Epithelial cell of esophagus (primary cell): ENCODE measurements at places on chromosomes 7 and 10.
A peak's percentile ranks its signal among the peaks of the same experiment; 100 is the strongest.

- DNase-seq: no peak
Measured at GRCh38 chr10:97740613-97741012, 3.7 kb downstream of the ZFYVE27 start.

DNA sequence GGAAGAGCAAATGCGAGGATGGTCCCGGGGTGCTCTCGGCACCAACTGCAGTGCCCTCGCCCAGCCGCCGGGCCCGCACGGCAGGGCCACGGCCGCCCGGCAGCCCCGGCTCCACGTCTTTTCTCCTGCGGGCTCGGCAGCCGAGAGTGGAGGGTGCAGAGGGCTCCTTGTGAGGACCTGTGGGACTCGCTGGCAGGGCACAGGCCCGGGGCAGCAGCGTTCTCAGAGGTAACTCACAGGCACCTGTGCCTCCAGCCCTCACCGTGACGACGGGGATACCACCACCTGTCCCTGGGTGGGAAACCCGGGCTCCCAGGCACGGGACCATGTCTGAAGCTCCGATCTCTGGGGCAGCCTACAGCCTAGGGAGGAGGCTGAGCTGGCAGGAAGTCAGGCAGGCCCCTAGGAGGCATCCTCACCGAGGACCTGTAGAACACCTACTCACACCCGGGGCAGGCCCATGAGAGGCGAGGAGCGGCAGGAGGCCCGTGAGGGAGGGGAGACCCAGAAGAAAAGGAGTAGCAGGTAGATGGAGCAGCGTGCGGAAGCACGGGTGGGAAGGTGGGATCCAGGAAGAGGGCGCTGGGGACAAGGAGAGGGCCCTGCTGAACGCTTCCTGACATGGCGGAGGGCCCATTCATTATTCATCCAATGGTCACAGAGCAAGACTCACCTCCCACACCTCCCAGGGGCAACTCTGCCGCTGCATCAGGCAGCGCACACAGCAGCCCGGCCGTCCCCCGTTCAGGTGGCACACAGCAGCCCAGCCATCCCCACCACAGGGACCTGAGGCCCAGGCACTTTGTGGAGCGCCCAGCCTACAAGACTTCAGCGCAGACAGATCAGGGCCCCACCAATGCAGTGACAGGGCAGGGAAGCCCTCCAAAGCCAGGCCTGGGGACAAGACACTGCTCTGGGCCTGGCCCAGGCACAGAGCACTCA lies 244.9 kb downstream of the MAD1L1 start:
- no peak for DNase-seq

DNA sequence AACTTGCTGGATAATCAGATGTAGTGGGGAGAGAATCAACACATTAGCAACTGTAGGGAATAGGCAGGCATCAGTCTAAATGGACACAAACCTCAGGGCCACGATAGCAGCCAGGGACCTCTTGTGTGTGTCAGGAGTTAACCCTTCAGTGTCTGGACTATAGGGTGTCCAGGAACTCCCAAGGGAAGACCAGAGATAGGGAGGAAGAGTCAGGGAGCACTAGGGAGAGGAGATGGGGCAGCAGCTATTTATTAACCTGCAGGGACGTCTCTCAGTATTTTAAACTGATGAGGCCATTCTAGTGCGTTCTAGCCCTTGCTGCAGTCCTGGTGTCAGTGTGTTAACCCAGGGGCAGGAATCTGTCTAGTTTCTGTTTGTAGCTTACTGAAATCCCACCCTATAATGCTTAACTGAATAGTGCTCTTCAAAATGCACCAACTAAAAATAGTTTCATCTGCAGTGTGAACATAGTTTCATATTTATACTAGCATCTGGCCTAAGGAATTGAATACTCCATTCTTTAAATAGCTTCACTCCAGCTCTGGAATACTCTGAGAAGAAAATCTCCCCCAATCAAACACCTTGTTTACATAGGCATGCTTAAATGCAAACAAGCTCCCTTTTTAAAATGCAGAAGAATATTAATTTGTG lies 62.7 kb downstream of the ARID5B start:
- no peak for DNase-seq

DNA sequence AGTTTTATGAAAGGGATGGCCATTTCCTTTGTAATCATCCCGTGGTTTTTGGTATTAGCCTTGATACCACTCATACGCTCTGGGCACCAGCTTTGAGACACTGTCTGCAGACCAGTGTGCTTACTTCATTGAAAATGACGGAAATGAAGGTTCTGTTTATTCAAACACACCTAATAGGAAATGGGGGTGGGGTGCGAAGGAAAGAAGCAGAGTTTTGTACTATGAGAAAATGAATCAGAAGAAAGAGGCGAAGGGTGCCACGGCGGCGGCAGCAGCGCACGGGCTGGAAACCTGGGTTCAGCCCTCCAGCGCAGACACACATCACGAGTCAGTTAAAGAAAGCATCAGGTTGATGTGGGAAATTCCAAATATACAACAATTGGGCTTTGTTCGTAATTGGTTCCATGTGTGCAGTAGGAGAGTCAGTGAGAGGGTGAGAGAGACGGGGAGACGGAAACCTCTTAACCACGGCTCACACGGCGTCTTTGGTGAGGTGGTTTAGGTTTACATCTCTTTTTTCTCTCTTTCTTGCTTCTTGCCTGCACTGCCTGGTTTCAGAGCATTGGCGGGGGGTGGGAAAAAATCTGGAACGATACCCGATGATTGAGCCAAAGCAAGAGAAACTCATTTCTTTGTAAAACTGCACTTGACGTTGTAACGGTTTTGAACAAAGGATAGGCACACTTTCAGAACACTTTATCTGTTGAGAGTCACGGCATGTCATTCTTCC lies 321.2 kb downstream of the FRMD4A start:
- peak; percentile 60 for DNase-seq

- peak; percentile 86 for DNase-seq
Measured at GRCh38 chr10:84429926-84430520, 101.6 kb downstream of the CCSER2 start.

- peak; percentile 4 for DNase-seq
Measured at GRCh38 chr7:11261470-11261869, 287.8 kb downstream of the PHF14 start.

DNA sequence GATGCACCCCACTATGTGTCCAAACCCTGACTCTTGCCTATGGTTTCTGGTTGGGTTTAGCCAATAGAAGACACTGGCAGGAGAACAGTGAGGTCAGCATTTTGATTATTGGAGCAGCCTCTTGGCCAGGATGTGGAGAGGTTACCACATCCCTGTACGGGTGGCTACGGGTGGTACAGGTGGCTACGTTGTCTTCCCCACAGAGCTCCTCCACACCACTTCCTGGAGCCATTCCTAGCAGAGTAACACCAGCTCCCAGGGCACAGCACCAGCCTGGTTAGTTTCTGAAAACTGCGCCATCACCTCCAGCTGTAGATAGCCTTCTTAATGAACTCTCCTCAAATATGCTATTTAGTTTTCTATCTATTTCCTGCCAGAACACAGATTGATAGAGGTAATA lies 445.2 kb downstream of the INHBA start:
- no peak for DNase-seq

GRCh38 chr10:125021686-125022344 lies 79.9 kb downstream of the ZRANB1 start:
- no peak for DNase-seq

GRCh38 chr7:37234928-37235327 lies 213.7 kb downstream of the ELMO1 start:
- DNase-seq: peak; percentile 36

DNA sequence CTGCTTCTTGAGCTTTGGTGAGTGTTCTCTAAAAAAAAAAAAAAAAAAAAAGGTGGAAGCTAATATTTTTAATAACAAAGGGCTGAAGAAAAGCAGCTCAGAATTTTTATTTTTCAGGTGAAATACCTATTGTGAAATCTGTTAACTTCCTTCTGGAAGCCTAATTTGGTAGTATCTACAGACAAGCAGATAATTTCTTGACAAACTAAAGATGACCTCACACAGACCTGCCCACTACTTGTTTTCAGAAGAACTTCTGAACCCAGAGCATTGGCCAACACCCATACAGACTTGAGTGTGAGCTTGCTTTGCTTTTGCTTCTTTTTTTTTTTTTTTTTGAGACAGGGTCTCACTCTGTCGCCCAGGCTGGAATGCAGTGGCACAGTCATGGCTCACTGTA lies 31.2 kb downstream of the LRRC4 start:
- no peak for DNase-seq

DNA sequence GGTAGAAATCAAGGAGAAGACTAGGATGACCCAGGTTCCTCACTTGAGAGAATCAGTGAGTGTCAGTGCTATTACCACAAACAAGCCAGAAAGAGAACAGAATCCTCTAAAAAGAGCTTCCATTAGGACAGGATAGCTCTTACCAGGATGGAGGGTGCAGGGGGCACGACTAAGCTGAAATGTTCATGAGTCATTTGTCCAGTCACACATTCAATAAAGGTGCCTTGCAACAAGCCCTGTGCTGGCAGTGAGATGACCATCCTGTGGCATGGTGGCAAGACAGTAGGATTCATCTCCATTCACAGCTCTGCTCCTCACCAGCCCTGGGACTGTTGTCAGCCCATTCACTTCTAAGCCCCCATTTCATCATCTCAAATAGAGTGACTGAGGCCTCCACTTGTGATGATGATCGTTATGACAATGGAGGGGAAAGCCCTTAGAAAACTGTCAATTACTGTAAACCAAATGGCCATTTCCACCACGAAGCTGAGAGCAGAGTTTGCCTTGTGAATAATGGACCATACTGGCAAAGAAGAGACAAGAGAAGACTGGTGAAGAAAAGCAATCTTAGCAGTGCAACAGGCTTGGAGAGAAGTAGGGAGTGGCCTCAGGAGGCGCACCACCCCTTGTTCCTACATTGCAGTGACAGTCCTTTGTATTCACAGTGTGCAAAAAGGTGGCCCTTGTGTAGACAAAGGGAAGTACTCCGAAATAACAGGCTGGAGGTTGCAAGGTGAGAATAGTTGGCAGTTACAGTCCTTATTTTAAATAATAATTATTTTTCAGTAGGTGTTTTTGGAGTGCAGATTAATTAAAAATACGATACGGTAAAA lies 9.0 kb upstream of the WIPF3 start:
- no peak for DNase-seq

DNA sequence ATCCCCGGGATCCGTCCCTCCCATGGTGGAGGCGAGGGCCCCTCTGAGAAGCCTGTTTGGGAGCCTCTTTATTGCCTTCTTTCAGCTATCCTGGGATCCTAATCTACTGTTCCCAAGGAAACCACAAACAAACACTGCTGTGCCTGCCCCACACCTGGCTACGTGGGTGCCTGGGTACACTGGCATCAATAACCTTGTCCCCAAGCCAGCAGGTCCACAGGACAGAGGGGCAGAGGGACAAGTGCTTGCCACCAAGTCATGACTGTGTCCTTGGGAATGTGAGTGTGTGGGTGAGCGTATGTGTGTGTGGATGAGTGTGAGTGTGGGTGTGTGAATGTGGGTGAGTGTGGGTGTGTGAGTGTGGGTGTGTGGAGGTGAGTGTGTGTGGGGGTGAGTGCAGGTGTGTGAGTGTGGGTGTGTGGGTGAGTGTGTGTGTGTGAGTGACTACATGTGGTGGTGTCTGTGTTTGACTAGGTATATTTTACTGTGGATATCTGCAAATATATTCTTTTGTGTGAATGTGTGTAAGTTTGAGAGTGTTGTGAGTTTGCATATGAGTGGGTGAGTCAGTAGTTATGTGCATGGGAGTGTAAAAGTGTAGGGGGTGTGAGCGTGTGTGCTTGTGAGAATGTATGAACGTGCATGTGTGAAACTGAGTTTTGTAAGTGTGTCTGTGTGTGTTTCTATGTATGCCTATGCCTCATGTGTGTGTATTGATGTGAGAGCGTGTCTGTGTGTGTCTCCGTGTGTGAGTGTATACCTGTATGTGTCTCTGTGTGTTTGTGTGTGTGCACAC lies 96.1 kb downstream of the TNS3 start:
- DNase-seq: no peak

DNA sequence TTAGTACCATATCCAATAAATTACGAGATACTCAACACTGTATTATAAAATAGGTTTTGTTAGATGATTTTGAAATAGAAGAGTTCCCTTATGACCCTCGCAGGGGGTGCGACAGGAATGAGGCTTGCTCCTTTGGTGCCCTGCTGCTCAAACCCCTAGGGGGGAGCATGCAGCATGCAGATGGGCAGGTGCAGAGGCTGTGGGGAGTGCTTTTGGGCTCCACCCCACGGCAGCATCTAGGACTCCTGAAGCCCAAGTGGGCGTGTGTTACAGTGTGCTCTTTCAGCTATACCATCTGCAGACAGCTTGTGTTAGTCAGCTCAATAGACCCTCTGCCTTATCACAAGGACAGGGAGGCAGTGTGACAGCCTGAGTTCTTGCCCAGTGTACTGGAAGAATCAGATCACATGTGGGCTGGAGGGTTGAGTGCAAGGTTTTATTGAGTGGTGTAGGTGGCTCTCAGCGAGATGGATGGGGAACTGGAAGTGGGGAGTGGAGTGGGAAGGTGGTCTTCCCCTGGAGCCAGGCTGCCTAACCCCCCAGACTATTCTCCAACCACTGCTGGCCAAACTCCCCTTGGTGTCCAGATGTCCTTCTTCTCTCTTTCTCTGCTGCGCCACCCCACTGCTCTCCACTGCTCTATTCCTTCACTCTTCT lies 3.1 kb upstream of the MRC1 start:
- DNase-seq: peak; percentile 25

GRCh38 chr10:123788981-123789380 lies 102.6 kb downstream of the CPXM2 start:
- no peak for DNase-seq

GRCh38 chr10:35020481-35020880 lies 69.7 kb downstream of the CUL2 start:
- DNase-seq: no peak

GRCh38 chr7:30175180-30175579 lies 40.4 kb downstream of the MTURN start:
- DNase-seq: no peak

DNA sequence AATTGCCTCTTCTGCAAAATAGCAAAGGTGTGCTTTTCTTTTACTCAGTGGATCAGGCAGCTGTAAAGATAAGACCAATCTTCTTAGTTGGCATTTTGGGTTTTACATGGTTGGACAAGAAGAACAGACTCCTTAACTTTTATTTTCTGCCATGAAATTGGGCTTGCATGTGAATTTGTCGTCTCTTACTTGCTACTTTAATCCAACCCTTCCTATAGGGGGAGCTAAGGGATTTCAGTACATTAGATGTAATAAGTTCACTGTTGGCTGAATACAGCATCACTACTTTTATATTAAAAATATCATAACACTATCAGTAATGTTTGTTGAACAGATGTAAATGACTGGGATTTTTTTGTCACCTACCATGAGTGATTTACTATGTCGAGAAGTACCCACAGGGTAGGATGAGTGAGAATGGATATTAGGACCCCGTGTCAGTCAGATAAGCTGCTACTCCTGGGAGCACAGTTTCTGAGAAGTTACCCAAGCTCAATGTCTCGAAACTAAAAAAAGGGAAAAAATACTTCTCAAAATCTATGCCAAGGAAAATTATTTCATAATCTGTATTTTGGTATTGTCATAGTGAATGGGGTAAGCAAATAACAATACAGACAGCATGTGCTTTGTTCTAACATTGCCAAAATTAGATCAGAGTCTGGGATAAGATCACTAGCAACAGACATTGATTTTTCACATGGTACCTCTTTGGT lies 127.4 kb upstream of the AGR3 start:
- DNase-seq: peak; percentile 63
